ENCODE measurements at places on chromosomes 13 and 19.
A peak's percentile ranks its signal among the peaks of the same experiment; 100 is the strongest.

DNA sequence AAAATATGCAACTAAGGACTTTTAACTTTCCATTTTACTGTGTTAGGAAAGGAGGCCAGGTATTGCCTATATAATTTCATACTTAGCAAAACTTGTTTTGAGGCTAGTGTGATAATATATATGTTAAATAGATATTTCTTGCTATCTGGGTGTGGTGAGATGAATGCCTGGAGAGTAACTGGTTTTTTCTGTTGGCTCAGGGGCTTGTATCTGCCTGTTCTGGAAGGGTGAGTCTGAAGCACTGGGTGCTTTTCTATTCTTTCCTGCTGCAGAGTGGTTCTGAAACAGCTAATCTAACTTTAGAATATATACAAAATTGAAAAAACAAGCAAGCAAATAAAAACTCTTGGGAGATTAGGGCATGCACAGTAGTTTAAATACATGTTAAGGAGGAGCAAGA lies 64.6 kb upstream of the MYCBP2 start:
- DNase-seq: no peak

DNA sequence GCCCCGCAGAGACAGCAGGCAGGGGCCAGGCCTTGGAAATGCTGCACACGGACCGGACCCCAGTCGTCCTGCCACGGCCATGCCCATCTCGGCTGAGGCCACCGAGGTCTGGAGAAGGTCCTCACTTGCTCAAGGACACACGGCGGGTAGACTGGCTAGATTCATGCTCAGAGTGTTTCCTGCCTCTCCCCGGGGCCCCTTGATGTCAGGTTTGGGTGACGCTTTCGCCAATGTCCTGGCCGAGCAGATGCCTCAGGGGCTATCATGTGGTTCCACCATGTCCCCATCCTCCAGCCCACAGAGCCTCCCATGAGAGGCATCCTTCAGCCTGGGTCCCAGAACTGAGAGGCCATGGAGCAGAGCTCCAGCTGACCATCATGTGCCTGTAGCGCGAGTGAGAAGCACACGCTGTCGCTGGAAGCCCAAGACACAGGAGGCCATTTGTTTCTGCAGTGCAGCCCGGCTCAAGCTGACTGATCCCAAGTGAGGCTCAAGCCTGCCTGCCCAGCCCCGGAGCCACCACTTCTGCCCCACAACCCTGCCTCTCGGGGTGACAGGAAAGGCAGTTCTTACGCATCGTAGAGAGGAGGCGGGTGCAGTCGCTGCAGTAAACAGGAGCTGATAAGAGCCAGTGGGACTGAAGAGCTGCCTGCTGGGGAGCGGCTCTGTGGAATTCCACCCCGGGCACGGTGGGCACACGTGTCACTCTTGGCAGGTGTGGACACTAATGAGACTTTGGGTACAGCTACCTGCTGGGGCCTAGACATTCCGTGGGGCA lies 53.9 kb upstream of the GAS6 start:
- no peak for DNase-seq

- peak; percentile 75 for DNase-seq
Measured at GRCh38 chr19:16143399-16144215, at the start of gene HSH2D. HSH2D (plus strand) TSS chr19:16143685; CDS start chr19:16148751, 5,066 bp downstream.

DNA sequence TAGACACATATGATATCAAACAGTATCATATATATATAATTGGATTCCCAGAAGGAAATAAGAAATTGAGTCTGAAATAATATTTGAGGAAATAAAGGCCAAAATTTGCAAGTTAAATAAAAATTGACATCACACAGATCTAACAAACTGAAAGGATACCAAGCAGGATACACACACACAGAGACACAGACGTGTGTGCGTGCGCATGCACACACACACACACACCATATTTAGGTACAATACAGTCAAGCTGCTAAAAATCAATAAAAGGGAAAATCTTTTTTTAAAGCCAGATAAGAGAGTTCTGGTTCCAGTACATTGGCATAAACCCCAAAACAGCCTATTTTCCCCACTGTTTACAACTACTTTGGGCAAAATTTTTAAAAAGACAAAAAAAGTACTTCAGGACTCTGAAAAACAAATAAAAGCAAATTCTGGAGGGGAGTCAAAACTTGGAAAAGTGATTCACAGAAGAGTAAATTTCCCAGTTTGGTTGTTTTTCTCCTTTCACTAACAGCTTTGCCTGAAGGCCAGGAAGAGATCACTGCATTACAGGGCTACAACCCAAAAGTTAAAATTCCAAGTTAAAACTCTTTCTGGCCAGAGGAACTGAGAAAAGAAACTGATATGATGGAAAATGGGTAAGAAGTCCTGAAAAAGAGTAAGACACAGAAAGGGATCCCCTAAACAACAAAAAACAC lies 16.2 kb downstream of the MYCBP2 start:
- DNase-seq: no peak

DNA sequence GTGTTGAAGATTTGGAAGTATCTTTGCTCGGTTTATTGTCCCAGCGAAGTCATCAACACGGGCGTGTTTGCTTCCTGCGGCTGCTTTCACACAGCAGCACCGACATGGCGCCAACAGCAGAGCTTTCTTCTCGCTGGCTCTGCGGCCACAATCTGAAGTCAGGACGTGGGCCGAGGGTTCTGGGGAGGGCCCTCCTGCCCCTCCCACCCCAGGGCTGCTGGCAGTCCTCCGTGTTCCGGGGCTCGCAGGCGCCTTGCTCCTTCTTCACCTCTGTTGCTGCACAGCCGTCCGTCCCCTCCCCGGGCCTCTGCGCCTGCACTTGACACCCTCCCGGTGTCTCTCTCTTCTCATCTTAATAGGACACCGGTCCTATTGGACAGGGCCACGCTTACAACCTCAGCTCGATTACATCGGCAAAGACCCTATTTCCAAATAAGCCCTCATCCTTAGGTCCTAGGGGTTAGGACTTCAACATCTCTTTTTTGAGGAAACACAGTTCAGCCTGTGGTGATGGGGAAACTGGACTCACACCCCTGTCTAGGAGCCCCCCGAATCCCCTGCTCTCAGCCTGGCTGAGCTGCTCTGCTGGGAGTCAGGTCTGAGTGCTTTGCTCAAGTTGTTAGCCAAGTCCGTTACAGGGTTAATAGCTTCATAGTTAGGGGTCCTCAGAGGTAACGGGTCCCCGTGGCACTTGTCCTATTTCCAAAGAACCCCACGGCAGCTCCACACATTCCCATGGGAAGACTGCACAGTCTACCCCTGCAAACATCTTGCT lies 2.7 kb upstream of the TEX29 start:
- DNase-seq: no peak

DNA sequence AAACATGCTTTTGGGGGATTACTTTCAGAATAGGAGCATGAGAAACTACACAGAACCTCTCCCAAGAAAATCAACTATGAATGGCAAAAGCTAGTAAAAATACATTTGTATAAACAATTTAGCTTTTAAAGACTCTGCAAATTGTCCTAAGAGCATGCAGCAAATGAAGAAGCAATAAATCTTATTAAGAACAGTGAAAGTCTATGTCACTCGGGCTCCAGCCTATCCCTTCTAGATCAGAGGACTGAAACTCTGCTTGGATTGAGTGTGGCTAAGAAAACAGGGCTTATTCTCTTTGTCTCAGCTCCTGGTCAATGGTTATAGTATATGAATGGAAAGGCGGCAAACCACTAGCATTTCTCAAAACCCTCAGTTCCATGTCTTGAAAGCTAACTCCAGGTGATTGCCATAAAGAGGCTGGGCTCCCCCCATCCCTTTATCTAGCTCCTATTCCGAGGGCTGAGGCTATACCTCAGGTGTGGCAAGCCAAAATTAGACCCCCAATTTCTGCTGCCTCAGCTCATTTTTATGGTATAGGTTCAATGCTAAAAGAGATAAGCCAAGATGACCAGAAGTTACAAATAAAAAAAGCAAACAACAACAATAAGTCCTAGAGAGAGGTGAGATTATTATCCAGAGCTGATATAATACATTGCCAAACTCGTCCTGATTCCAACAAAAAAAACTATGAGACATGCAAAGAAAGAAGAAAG lies 953.2 kb downstream of the SLITRK6 start:
- no peak for DNase-seq

DNA sequence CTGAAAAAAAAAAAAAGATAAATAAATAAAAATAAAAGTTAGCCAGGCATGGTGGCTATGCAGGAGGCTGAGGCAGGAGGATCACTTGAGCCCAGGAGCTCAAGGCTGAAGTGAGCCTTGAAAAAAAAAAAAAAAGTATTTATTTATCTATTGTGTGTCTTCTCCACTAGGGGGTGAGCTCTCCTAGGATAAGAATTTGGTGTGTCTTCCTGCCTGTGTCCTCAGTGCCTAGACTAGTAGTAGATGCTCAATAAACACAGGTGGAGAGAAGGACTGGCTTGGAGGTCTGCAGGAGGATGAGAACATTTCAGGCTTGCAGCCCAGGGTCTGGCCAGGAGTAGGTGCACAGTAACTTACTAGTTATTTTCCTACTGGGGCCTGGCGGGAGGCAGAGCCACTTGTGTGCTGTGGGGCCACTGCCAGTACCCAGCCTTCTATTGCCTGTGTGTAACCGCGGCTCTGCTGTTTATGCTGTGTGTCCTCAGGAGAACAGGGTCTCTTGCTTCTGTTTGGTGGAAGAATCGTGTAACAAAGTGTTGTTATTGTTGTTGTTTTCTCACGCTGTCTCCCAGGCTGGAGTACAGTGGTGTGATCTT lies 5.4 kb downstream of the LMTK3 start:
- peak; percentile 42 for DNase-seq

DNA sequence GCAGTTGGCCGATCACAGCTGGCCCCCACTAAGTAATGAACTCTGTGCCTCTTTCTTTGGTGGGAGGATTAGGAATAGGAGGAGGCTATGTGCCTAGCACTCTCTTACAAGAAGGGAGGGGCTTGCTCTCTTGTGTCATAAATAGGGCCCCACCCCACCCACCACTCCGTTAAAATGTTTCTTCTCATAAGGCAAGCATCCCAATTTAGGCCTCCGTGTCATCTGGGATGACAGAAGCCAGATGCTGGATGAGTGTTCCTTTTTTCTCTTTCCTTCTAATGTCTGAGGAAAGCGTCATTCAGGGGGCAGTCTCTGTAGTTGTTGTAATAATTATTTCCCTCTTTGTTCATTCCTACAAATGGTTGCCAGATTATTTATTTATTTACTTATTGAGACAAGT lies at the start of gene LIPE:
LIPE (minus strand) TSS at position 76 of the 400 bp plus-strand sequence. CDS start 239 bp downstream, outside the sequence.
- DNase-seq: no peak

- peak; percentile 93 for DNase-seq
Measured at GRCh38 chr19:38224014-38224862, at the start of gene DPF1. DPF1 (minus strand) TSS chr19:38224222; CDS start chr19:38224142, 80 bp downstream.

DNA sequence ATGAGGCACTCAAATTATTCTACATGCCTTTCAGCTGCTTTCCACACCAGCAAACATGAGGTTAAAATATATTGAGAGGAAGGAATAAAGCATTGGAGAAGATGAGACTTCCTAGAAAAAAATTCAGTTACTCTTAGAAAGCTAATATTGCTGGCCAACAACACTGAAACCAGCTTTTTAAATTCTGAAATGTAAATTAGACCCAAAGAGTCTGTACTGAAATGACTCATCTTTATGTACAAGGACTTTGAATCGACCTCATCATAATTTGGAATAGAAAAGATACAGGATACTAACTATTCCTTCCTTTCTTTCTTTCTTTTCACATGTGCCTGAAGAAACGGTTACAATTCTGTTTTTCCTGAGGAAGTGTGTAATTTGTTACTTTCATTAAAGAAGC lies 6.5 kb upstream of the HSPH1 start:
- DNase-seq: no peak

GRCh38 chr13:27302643-27303262 lies 32.1 kb downstream of the RASL11A start:
- DNase-seq: no peak

- no peak for DNase-seq
Measured at GRCh38 chr13:21683034-21683733, 12.3 kb downstream of the FGF9 start.

GRCh38 chr13:101556676-101557123 lies 104.2 kb downstream of the ITGBL1 start:
- DNase-seq: no peak

DNA sequence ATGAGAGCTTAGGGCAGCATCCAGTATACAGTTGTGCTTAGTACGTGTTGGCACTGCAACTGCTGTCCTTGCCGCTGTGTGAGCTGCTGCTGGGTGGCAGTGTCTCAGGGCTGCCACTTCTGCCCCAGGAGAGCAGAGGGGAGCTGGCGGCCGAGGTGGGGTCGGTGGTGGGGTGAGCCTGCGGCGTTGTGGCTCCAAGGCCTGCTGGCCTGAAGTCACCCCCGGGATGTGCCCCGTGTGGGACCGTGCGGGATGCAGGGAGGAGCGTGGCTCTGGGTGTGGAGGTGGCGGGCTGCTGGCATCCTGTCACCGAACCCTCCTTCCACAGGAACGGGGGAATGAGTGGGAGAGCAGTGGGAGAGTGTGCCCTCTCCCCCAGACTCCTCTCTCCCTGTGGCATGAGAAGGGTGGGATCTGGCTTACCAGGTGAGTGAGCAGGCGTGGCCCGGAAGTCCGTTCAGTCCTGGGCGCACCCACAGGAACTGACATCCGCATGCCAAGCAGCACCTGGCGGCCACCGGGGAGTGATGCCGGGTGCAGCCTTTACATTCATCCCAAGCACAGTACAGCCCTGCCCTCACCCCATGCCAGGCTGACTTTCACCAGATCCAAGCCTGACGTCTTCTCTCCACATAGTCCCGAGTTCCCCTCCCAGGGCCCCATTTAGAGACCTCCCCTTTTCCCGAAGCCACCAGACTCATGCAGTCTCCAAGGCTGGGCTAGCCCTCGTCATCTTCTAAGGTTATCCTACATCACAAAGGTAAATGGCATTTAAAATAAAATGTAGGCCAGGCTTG lies 26.6 kb downstream of the MCF2L start:
- no peak for DNase-seq

DNA sequence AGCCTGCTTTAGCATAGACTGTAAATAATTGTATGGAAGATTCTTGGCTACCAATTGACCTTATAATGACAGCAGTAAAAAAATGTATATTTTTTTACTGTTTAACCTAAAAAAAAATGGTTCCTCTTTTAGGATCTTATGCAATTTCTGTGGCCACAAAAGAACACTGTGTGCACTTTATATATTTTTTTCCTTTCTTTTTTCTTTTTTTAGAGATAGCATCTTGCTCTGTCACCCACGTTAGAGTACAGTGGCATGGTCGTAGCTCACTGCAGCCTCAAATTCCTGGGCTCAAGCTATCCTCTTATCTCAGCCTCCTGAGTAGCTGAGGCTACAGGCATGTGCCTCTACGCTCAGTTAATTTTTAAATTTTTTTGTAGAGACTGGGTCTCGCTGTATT lies 6.1 kb downstream of the FLT3 start:
- DNase-seq: no peak

GRCh38 chr13:25037057-25037813 lies 58.7 kb upstream of the PABPC3 start:
- no peak for DNase-seq

DNA sequence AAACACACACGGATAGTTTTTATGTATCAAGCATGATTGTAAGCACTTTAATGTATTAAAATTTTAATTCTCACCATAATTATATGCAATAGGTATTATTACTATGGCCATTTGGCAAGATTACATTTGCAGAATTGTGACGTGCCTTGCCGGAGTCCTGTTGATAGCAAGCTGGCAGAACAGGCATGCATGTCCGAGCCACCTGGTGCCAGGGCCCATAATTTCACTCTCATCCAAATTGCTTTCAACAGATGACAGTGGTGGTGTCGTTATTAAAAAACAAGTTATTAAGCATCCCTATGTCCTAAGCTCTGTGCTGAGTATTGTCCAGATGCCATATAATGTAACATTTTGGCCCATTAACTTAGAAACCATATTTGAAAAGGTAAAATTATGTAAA lies 374.3 kb downstream of the FOXO1 start:
- DNase-seq: no peak

- no peak for DNase-seq
Measured at GRCh38 chr19:55611983-55612645, 6.7 kb downstream of the ZNF865 start.

All from GM12892 (cell line).